Heart left ventricle (tissue), 16 donors: ENCODE measurements at places on chromosomes 1 and 21. TPM values are rescaled to one million over a fixed set of nuclear protein-coding genes. Genes with fewer than 3 reads are reported as not detected.

CELA3A gene
- total RNA-seq, result 3.1 TPM

LCE1F gene
- not detected for total RNA-seq

CXADR gene
- 29.3 TPM for total RNA-seq

KRTAP12-2 gene
- not detected for total RNA-seq

- H3K27me3 ChIP-seq, result no peaks in the 10 kb centered on the region
- no peaks in the 10 kb centered on the region for H3K36me3 ChIP-seq
- H3K4me1 ChIP-seq, result no peaks in the 10 kb centered on the region
- peak; percentile 61 for DNase-seq
- H3K27ac ChIP-seq, result no peak overlapping the region
Observed at GRCh38 chr1:168767894-168768584, 39.0 kb upstream of the DPT start.

GRCh38 chr1:7422561-7422960 is 348.5 kb upstream of the VAMP3 start:
- peak; percentile 12 for DNase-seq
- H3K36me3 ChIP-seq, result no peaks in the 10 kb centered on the region
- H3K4me1 ChIP-seq, result no peaks in the 10 kb centered on the region
- H3K27me3 ChIP-seq, result no peaks in the 10 kb centered on the region
- H3K27ac ChIP-seq, result no peak overlapping the region

DNA sequence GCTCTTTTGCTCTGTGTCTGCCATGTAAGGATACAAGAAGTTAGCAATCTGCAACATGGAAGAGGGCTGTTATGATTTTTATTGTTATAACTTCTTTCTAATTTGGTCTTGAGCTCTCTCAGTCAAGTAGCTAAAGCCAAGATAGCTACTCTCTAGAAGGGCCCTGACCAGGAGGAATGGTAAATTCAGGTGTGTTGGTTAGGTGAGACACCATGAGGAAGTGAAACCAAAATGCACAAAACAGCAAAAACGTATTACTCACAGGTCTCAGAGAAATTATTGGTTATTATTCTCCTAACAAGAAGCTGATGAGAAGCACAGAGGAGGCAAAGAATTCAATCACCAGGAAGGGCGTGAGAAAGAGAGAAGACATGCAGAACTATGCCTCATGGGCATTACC is 51.8 kb upstream of the INSL5 start:
- H3K4me3 ChIP-seq, result no peak overlapping the region
- no peaks in the 10 kb centered on the region for H3K27me3 ChIP-seq
- H3K4me1 ChIP-seq, result no peaks in the 10 kb centered on the region
- no peaks in the 10 kb centered on the region for H3K36me3 ChIP-seq

- no peaks in the 10 kb centered on the region for H3K27me3 ChIP-seq
- no peak for DNase-seq
- peak overlapping the region; percentile 90 for H3K4me3 ChIP-seq
- peak overlapping the region; percentile 95 for H3K27ac ChIP-seq
- no peaks in the 10 kb centered on the region for H3K36me3 ChIP-seq
Observed at GRCh38 chr1:12614402-12615158, 3.4 kb downstream of the DHRS3 start.

DNA sequence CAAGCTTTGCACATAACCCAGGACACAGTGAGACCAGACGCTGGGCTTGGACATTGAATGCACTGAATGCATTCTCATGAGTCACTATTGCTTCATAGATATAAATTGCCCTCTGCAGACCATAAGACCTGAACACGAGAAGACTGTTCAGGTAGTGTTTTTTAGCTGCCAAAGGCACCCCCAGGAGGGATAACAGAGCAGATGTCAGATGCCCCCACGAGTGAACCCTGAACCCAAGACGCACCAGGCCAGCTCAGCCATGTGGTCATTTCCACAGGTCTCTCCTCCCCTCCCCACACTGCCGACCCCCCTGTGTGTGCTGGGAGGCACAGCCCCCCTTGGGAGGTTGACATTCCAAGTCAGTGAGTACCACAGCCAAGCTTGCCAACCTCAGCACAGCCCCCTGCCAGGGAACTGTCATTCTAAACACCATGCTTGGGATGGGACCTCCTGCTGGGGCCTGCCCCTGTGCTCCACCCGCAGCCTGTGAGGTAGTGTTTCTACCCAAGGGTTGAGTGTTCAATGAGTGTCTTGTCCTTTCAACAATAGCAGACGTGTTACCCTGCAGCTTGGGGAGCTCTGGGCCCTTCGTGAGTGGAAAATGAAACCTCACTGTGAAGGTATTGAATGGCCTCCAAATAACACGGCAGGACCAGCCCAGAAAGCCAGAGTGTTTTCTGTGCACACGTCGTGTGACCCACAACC is 68.2 kb downstream of the PSMG1 start:
- peaks cover 5% of the 10 kb centered on the region for H3K4me1 ChIP-seq
- no peaks in the 10 kb centered on the region for H3K27me3 ChIP-seq
- no peaks in the 10 kb centered on the region for H3K36me3 ChIP-seq
- no peak for DNase-seq
- H3K27ac ChIP-seq, result no peak overlapping the region
- no peak overlapping the region for H3K4me3 ChIP-seq
